Smooth muscle cell of the pulmonary artery (primary cell): ENCODE measurements at places on chromosomes 1 and 21. TPM values are rescaled to one million over a fixed set of nuclear protein-coding genes. Genes with fewer than 3 reads are reported as not detected.

IL19 gene
- total RNA-seq: not detected in 2 replicates

MYOC gene
- total RNA-seq: 0.13 TPM in 1 of 2 replicates, not detected in the other

MRAP gene
- total RNA-seq: 0.13 TPM in 1 of 2 replicates, not detected in the other

TIE1 gene
- total RNA-seq: 0.65 and 1.8 TPM in 2 replicates

PRRX1 gene
- 117 and 269 TPM in 2 replicates for total RNA-seq

LEMD1 gene
- not detected in 2 replicates for total RNA-seq

HTR1D gene
- total RNA-seq: not detected in 2 replicates
